Activated CD4-positive, alpha-beta T cell treated with anti-CD3 and anti-CD28 coated beads for 36 hours (primary cell): ENCODE measurements at places on chromosomes 11 and 22. TPM values are rescaled to one million over a fixed set of nuclear protein-coding genes. Genes with fewer than 3 reads are reported as not detected.

GRCh38 chr11:110311783-110312579, 15.6 kb upstream of the RDX start:
- DNase-seq = peak; percentile 21

DNA sequence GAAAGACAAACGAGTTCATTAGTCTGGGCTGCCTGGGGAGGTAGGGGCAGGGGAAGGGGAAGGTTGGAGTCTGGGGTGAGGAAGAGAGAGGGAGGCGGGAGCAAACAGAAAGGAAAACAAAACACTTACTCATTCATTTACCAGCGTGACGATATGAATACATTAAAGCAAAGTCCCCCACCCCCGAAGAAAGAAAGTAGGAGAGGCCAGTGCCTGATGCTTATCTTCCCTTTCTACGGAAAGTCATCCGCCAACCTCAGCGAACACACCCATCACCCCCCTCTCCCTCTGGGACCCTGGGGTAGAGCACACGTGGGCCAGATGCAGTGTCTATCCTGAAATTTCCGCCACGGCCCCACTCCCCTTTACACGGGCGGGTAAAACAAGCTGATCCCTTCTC, 13.7 kb downstream of the ABCC8 start:
- no peak for DNase-seq

DNA sequence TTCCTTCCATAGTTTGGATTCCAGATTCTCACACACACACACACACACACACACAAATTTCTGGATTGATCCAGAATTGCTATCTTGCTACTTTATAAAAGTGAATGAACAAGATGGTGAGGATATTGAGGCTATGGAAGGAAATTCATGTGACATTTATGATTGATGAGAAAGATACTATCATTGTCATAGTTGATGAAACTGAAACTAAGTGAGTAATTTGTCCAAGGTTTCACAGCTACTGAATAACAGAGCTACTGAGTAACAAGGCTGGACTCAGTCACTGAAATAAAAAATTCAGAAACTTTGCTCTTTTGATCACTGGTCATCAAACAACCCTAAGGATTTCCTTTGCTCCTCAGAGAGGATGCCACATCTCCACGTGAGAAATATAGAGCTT, 16.2 kb downstream of the OR5D16 start:
- DNase-seq = no peak

DNA sequence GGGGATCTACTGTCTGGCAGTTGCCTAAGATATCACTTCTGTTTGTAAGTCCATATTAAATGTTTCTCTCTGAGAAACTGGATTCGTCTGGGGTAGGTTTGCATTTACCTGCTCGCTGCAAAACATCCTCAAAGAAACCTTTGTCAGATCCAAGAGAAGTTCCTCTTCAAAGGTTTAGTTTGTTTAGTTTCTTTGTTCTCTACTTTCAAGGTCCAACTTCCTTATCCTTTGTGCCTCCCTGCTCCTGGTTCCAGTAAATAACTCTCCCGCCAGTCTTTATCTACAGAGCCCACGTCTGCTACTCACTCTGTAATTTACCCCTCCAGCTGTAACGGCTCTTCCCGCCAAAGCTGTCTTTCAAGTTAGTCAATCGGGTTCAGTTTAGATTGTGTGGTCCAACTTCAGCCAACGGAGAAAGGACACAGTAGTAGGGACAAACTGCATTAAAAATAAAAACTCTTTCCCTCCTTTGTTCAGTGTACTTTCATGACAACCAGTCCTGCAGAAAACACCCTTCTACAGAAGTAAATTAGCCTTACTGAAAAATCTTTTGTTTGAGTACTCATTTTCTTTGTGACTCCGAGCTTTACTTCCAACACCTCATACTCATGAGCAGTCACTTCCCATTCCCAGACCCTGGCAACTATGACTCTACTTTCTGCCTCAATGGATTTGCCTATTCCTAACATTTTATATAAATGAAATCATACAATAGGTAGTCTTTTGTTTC, 41.0 kb downstream of the TMPRSS5 start:
- no peak for DNase-seq

DNA sequence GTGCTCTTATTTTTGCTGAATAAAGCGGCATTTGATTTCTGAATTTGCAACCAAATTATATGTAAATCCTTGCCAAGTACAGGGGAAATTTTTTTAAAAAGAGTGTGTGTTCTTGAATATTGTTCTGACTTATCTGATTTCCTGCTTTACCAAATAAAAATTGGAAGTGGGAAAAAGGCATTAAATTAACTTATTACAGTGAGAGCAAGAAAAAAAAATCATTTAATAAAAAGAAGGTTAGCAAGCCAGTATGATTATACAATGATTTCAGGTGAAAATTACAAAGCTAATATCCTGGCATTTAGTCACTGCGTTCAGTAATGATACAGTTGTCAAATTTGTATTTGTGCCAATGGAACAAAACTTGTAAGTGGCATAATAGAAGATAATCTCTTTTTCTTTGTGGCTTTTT, 82.1 kb upstream of the PPARA start:
- no peak for DNase-seq

DNA sequence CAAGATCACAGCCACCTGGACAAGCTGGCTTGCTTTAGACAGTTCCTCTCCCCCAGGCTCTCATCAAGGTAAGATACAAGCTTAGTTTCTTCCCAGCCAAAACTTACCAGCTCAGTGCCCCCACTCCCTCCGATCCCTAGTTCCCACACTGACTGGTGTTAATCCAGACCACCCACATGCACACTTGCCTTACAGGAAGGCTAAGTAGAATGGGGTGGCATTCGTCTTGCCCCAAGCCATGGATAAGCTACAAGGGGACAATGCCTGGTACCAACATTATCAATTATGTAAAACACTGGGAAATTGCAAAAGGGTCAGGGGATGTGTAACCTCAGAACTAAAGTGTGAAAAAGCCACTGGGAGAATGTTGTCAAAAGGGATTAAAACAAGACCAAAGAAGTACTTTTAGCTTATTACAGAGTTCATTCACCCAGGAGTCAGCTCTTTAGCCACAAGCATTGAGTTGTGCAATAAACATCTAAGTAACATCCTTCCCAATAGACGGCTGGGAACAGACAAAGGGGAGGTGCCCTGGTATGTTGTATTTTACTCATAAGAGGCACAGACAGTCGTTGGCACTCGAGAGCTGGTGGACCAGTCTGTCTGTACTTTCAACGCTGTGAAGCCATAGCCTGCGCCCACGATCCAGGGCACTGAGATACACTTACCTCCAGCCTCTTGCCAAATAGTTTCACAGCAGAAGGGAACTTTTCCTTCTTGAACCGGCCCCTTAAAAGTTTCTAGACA, 1.1 kb downstream of the DHCR7 start:
- peak; percentile 23 for DNase-seq

- DNase-seq = no peak
These were observed 905.6 kb downstream of the DLG2 start for GRCh38 chr11:84721561-84721961.

- DNase-seq = peak; percentile 76
These were observed 98.0 kb upstream of the ASPHD2 start for GRCh38 chr22:26330971-26331625.

- no peak for DNase-seq
These were observed 192.8 kb upstream of the B3GAT1 start for GRCh38 chr11:134604886-134605285.

DNA sequence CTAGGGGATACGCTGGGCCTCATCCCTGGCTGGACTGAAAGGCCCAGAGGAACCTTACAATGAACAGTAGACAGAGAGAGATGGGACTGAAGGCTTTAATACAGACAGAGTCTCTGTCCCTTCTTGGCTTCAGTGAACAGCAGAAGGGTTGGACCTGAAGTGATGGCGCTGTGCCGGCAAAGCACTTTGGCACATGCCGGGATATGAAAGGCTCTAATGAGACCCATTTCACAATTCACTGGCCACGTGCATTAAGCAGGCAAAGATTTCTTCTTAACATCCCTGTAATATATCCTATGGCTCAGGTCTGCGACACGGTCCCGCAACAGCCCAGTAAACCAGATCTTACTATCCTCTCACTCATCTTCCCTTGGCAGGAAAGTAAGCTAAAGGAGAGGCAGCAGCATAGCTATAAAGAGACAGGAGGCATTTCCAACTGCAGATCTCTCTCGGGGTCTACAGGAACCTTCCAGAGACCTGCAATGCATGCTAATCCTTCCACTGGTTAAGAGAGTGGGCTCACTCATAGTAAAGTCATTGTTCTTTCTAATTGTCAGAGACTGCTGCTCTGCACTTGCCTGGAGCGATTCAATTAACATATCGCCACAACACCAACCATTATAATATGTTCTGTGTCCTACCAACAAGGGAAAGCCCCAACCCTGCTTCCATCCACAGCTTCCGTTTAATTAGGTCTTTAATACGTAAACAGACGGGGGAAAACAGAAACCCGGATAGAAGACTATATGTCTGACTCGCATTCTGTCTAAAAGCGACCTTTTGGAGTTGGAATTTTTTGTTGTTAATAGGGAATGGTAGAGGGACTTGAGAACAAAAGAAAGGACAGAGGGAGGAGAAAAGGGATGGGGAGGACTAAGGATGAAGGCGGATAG, 1179.0 kb downstream of the LRRC4C start:
- no peak for DNase-seq

DNA sequence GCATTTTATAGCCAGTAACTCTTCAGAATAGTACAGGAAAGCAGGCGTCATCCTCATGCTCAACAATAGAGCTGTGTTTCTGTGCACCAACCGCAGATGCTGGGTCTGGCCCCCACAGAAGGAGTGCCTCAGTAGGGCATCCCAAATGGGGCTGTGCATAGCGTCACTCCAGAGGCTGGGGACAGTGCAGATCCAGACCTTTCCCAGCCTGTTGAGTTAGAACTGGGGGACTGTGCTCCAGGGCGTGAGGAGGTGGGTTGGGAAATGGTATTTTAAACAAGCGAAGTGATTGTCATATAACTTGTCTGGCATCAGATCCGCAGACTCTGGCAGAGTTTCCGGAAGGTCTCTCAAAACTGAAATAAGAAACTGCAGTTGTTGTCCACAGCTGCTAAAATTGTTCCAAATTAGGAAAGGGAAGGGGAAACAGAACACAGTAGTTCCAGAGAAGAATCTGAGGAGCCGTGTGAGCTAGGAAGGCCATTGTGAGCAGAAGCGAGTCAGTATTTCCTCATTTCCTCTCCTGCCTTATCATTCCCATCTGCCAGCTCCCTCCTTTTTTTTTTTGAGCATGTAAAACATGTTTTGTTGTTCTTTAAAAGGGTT, 52.2 kb downstream of the JAM3 start:
- no peak for DNase-seq

DNA sequence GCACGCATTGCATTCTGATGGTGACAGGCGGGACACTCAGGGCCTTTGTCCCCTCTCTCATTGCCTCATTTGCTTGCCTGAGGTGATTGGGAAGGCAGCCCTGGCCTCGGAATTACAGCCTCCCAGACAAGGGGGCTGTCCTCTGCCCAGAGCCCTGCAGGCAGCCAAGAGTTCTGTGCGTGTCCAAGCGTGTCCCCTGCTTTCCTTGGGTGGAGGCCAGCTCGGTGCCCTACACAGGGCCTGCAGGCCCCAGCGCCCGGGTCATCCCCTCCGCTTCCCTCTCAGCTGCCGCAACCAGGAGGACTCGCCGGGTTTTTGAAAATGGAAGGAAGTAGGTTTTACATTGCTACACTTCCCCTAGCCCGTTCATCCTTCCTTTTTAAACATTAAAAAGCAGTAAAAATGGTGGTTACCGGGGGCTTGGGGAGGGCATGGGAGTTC, 1.9 kb downstream of the GRAMD4 start:
- DNase-seq = no peak

- no peak for DNase-seq
These were observed 30.7 kb upstream of the MUC5AC start for GRCh38 chr11:1126935-1127663.

GRCh38 chr11:67615728-67616430, 9.1 kb downstream of the NDUFV1 start:
- no peak for DNase-seq

- peak; percentile 82 for DNase-seq
These were observed 11.5 kb downstream of the P2RX3 start for GRCh38 chr11:57349491-57350274.

C22orf31 gene
- not detected for total RNA-seq

SNX19 gene
- 22.7 TPM for total RNA-seq

MMP27 gene
- total RNA-seq = not detected

NF2 gene
- total RNA-seq = 43.1 TPM

TRIM48 gene
- not detected for total RNA-seq

PHETA2 gene
- 1.4 TPM for total RNA-seq
